ENCODE measurements at places on chromosomes 4 and X.

- DNase-seq = no peak
Observed at GRCh38 chr4:835148-836002, 9.4 kb upstream of the CPLX1 start.

GRCh38 chr4:152074088-152074437, 313.3 kb upstream of the GATB start:
- no peak for DNase-seq

DNA sequence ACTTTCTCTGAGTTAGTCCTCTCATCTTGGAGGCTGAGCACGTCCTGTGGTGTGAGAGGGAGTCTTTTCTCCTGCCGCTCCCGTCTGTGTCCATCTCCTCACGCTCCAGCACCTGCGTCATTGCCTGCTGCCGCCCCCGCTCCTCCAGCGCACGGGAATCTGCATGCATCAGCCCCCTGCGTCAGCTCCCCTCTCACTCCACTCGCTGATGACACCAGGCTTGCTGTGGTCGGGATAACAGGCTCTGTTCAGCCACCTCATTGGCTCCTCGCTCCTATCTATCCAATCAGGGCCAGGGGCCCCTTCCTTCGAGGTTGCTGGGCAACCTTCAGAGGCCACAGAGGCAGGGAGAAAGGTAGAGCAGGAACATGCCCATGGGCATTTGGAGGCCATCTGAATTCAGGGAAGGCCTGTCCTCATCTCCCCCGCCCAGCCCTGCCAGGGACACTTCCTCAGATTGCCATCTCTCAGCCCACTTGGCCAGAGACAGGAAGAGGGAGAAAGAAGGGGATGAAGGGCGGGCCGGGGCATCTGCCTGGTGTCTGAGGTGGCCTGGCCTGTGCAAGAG, 9.3 kb downstream of the ZNF185 start:
- DNase-seq = peak; percentile 66

DNA sequence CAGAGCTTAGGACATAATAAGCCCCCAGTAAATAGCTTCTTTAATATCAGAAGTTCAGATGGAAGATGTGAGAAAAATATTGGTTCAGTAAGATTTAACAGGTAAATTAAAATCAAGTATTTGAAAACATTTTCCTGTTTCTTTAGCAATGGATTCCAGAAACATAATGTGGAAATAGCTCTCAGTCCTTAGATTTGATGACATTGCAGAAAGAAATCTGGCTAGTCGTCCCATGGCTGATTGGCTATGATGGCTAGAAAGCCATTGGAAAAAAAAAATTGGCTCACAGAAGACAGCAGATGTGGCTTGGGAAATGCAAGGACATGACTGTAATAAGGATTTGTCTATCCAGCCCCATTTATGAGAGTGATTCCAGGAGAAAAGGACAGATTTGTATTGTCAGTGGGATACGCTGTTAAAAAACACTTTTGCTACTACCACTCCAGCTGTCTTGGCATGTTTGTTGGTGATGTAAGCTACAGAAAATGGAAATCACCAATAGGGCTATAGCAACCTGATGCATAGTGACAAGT, 78.3 kb downstream of the AR start:
- DNase-seq = no peak

DNA sequence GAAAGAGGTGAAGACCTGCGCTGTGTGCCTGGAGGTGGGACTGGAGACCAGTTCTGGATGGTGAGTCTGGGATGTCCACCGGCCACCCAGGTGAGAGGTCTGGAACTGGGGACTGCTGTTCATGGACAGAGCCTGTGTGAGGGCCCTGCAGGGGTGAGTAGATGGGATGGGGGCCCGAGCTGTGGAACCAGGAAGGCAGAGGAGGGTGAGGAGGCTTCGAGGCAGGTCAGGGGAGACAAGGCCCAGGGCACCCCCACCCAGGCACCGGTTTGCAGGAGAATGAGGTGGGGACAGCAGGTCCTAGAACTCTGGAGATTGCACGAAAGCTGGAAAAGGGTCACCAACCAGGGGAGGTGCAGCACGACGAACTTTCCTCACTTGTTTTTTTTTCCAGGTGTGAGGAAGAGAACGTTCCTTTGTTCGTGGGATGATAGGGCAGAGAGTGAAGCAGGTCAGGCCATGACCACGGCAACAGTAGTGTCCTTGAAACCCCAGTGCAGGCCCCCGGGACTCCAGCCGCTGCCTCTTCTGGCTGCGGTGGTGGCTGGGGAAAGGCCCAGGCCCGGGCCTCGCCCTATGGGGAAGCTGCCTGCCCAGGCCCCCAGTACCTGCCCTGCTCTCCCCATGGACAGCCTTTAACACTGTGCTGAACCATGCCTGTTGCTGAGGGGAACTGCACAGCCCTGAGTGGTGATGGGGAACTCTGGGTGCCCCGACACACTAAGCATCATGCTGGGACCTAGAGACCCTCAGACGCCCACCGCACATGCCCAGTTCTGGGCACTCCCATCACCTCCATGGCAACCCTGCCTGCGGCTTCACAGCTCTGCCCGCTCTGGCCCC, 22.9 kb downstream of the TNIP2 start:
- DNase-seq = no peak

- DNase-seq = peak; percentile 8
Observed at GRCh38 chr4:2042204-2042946, 16.8 kb upstream of the NAT8L start.

- no peak for DNase-seq
Observed at GRCh38 chr4:32775049-32775448, 2054.9 kb downstream of the PCDH7 start.

DNA sequence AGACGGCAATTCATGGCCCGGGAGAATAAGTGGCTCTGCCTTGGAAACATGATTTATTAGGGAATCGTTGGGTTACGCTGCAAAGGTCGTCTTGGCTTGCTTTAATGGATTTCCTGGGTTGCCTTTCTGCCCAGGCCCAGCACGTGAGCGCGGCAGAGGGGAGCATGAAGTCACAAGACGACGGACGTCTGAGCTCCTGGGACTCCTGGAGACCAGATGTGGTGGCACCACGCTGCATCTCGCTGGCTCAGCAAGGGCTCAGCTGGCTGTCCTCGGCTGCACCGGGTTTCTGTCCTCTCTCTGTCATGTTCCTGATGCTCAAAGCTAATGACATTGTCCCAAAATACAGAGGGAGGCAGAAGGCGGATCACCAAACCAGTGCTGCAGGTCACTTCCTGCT, 61.2 kb downstream of the C4orf50 start:
- DNase-seq = no peak

DNA sequence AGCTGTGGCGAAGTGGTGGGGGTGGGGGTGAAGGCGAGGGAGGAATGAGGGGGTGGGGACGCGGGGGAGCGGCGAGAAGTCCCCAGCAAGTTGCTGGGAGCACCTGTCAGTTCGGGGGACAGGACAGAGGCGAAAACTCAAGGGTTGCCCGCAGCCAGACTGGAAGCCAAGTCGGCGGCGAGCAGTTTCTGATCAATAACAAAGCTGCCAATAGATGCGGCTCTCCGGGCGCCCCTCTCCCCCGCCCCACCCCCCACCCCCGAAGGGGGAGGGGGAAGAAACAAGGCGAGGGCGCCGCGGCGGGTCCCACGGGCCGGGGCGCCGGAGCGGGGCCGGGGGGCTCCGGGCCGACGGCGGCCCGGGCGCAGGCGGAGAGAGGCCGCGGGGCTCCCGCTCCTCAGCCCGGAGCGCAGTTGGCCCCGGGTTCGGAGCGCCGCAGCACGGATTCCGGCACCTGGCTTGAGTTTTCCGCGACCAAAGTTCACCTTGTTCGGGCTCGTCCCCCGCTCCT, 379 bp downstream of the PDGFC start:
- DNase-seq = no peak

DNA sequence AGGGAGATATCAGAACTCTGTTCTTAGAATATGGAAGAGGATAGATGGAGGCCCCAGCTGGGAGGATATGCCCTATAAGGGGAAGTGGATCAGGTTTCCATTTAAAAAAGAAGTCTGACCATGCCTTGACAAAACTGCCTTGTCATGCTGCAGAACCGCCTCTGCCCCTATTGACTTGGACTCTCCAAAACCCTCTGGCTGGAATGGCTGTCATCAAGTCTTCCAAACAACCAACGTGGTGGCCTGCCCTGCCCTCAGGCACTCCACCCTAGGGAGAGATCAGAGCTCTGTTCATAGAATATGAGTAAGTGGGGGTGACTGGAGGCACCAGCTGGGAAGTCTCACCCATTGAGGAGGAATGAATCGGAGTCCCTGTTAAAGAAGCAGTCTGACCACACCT, 114.9 kb downstream of the VSIG4 start:
- no peak for DNase-seq

GRCh38 chr4:182367153-182367552, 124.0 kb downstream of the TENM3 start:
- no peak for DNase-seq

GRCh38 chrX:56569378-56570057, 6.1 kb downstream of the UBQLN2 start:
- no peak for DNase-seq

GRCh38 chr4:77671051-77671450, 65.4 kb downstream of the CXCL13 start:
- DNase-seq = no peak

- DNase-seq = no peak
Observed at GRCh38 chr4:128521156-128521555, 233.5 kb upstream of the PGRMC2 start.

GRCh38 chrX:21883258-21883657, 27.5 kb downstream of the YY2 start:
- DNase-seq = peak; percentile 22

GRCh38 chrX:118208481-118208880, 91.9 kb upstream of the KLHL13 start:
- no peak for DNase-seq

DNA sequence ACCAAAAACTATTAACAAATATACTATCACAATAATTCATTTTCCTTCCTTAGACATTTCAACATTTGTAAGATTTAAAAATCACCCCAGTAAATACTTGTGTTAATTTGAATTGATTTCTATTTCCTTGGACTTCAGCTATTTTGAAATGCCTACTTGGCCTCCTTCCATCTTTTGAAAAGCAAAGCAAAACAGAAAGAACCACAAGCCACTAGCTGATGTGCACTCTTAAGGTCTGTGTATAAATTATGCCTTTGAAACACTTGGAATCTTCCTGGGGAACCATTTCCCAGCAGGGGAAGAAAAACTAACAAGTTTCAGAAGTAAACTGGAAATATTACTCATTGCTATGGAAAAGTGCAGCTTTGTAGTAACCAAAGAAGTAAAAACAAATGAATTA, 139.8 kb downstream of the CLCN4 start:
- DNase-seq = peak; percentile 60

GRCh38 chr4:160082432-160083207, 979.7 kb downstream of the RAPGEF2 start:
- DNase-seq = no peak

DNA sequence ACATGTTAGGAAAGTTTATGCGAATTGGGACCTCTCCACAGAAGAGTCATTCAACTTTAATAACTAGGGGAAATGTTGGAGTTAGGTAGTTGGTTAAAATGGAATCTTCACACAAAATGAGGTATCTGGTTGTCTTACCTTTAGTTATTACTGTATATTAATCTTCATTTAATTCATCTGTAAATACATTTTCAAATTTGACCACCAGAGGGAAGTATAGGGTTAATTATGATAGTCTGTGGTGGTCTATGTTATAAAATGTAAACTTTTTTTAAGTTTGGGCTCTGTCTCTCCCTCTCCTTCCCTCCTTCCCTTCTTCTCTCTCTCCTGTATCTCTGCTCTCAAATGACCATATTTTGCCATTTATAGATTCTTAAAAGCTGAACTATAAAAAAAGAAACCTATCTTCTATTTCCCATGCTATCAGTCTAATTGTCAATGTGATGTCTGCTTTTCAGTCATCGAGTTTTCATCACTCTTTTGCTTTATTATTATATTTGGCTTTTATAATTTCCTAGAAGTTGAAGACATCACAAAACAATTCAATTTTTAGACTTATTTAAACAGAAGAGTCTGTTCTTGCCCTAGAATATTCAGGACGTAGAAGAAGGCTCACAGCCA, 49.8 kb downstream of the TMEM144 start:
- peak; percentile 36 for DNase-seq

GRCh38 chrX:30981968-30982367, 89.9 kb downstream of the FTHL17 start:
- DNase-seq = no peak

DNA sequence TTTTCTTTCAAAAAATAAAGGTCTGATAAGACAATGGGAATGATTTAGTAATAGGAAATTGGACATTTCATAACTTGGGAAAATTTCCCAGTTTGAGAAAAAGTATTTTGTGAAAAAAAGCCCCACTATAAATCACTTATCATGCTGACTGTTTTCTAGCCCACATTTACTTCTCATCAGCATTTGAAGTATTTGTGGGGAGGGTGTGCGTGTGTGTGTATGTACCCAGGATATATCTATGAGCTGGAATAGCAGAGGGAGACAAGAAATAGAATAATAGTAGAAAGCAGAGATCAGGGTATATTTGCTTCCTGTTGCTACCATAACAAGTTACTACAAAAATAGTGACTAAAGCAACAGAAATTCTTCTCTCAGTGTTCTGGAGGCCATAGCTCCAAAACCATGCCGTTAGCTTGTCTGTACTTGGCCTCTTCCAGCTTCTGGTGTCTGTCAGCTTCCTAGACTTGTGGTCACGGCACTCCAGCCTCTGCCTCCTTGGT, 139.8 kb downstream of the PTTG2 start:
- peak; percentile 76 for DNase-seq

- DNase-seq = peak; percentile 63
Observed at GRCh38 chrX:101348452-101349192, at the start of gene TIMM8A. Gene TIMM8A, minus strand, starts transcription at chrX:101348742. Its CDS starts 78 bp downstream, at chrX:101348664.

GRCh38 chrX:109735202-109735744, 2.2 kb upstream of the ACSL4 start:
- peak; percentile 70 for DNase-seq

DNA sequence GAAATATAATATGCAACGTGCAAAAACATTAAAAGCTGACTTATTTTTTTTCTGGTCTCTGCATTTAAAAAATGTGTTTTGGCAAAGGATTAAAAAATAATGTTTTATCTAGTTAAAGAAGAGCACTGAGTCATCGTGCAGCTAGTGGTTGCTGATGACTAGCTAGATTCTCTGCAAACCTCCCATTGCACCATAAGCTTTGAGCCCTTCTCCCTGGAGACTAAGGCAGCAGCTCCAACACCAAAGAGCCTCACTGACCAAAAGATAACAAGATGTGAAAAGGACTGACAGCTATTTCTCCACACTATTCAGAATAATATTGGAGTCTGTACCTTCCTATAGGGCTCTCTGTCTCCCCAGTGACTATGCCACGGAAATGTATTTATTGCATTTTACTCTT, 424.3 kb downstream of the SLITRK2 start:
- no peak for DNase-seq

- no peak for DNase-seq
Observed at GRCh38 chrX:38558686-38559085, 2.7 kb upstream of the TSPAN7 start.

DNA sequence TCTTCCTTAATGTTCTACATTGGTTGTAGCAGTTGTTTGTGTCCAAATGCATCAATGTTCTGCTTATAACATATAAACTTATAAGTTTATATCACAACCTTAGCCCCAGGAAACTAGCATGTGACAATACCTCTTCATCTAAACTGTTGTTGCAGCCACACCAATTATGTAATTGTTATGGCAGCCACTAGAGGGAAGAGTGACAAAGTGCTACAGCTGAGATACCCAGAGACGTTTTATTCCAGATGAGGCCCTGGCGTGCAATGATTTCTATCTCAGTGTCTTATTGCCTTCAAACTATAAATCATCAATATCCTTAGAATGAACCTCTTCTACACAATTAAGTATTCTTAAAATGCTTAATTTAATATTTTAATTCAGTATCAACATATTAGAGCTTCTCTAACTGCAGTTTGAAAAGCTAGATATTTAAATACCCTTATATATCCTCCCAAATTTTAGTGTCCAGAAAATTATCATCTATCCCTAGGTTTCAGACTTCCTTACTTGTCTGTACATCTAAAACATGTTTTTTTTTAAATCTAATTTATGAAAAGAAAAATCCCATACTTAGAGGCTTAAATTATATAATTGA, 171.6 kb downstream of the PCDH10 start:
- peak; percentile 20 for DNase-seq

Measured in fibroblast of villous mesenchyme (primary cell).